HCEC 1CT (cell line): ENCODE measurements at places on chromosomes 5 and 9.

- DNase-seq: no peak
These were observed 140.3 kb downstream of the AOPEP start for GRCh38 chr9:94866770-94867169.

- no peak for DNase-seq
These were observed 305.7 kb downstream of the ENC1 start for GRCh38 chr5:74334762-74335384.

DNA sequence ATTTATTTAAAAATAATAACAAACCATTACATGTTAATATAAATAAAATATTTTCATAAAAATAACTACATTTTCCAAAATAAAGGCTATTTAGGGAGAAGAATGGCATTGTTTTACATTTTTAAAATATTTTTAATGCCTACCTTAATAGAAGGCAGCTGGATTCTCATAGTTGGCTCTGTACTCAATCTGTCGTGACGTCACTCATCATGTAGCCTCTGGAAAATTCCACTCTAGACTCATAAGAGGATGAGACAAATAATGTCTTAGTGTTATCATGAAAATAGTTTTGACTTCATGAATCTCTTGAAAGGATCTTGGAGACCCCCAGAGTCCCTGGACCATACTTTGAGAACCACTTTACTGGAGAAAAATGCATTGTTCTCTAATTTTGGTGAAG is 93.1 kb downstream of the NXNL2 start:
- peak; percentile 17 for DNase-seq

DNA sequence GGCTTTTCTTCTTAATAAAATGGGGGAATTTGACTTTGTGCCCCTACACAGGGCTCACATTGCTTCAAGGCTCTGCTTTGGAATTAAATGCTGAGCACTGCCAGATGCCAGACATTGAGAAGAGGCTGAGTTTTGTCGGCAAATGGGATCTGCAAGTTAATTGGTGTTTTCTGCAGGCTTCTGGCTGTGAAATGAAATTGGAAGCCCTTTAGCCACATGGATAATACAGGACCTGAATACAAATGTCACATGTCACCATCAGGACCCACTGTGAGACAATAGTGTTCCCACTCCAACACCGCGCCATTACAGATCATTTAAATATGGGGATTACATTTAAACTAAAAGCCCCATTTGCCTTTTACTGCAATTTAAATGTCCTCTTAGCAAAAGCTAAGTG is 164.4 kb downstream of the ZSWIM6 start:
- DNase-seq: no peak

DNA sequence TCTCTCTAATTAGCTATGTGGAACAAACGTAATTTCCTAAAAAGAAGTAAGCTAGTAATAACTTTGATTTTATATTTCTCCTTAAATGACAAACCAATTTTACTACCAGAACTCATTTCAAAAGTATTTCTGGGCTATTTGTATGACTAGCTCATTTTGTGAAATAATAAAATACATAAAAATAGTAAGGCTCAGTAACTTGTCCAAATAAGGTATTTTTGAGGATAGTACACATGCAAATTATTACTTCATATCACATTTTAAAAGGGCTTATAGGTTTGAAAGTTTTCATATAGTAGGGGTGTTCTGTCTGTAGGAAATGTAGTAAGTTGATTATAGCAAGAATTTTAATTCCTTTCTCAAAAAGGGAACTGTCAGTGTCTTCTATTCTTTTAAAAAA is 26.5 kb downstream of the C9orf85 start:
- peak; percentile 58 for DNase-seq

DNA sequence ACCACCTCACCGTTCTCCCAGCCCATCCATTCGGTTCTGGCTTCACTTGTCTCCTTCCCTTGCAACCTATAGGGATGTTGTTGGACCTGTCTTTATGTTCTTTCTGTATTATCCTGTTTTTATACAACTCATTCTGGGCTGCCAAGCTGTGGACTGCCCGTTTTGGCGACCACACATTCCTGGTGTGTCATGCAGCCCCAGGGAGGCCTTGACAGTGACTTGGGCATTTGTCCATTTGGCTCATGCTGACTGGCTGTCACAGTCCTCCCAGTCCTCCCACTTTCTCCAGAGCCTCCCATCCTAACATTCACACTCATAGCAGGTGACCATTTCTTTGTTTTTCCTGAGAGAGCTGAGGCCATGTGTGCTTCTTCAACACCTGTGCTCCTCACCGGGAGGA is 136.4 kb downstream of the SLF1 start:
- no peak for DNase-seq

- no peak for DNase-seq
These were observed 274.4 kb upstream of the SEMA6A start for GRCh38 chr5:116848954-116849581.

DNA sequence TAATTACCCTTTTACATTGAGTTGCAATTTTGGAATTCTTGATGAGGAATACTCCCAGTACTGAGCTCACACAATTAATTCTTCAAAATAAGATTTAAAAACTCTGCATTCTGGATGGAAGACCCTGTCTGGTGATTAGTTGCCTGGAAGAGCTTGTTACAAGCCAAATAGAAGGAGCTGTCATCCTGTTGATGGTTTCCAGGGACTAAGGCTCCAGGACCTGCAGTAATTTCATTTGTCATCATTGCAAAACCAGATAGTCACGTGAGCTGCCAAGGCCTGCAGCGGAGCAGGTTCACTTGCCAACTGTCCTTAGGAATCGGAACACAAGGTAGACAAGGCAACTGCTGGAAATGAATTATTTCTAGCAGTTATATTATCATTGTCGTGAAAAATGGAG is 597.7 kb downstream of the CCDC171 start:
- DNase-seq: no peak

GRCh38 chr9:88378317-88378716 is 9.9 kb upstream of the SPIN1 start:
- DNase-seq: peak; percentile 28

DNA sequence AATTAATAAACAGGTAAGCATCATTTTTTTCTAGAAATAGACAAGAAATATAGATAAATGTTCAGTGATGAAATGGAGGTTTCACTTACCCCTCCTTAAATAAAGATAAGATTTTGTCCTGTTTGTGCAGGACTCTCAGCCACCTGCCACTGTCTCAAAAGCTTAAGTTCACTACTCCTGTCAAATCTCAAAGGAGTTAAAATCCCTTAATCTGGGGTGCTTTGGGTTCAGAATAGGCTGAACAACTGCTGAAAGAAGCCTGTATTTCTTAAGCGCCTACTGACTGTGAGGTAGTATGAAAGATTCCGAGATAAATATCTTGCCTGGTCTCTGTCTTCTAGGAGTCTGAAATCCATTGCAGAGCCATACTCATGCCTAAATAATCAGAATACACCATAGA is 3.7 kb upstream of the BRINP1 start:
- DNase-seq: no peak

- no peak for DNase-seq
These were observed 25.5 kb upstream of the TIFAB start for GRCh38 chr5:135477613-135478066.

GRCh38 chr5:154260224-154260927 is 69.8 kb downstream of the GALNT10 start:
- DNase-seq: no peak

DNA sequence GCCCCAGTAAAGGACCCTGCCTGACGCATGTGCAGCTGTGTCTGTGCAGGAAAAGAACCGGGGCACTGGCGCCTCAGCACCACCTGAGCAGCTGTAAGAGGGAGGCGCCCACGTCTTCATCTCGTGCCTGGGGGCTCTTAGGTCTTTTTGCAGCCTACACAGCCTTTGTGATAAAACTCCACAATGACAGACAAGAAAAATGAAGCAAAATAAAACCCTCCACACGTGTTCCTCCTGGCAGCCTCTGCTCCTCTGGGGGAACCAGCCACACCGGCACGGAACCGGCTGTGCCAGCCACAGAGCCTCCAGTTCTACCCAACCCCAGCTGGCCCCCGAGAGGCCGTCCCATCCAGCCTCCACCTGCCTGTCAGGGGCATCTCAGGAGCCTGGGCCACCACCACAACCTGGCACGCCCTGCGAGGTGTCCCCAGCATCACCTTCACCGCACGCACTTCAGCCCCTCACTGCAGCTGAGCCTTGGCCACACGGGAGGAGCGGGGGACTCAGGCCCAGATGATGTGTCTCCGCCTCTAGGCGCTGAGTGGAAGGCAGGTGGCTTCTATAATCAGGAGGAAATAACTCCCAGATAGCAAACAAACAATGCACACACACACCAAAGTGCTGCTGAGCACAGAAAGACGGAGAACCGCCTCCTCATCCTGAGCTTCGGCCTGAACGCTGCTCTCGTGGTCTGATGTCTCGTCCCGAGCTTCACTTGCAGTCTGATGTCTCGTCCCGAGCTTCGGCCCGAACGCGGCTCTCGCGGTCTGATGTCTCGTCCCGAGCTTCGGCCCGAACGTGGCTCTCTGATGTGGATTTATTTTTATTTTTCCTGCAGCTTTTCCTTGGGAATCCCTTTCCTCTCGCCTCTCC is 28.6 kb upstream of the NSMF start:
- DNase-seq: no peak

DNA sequence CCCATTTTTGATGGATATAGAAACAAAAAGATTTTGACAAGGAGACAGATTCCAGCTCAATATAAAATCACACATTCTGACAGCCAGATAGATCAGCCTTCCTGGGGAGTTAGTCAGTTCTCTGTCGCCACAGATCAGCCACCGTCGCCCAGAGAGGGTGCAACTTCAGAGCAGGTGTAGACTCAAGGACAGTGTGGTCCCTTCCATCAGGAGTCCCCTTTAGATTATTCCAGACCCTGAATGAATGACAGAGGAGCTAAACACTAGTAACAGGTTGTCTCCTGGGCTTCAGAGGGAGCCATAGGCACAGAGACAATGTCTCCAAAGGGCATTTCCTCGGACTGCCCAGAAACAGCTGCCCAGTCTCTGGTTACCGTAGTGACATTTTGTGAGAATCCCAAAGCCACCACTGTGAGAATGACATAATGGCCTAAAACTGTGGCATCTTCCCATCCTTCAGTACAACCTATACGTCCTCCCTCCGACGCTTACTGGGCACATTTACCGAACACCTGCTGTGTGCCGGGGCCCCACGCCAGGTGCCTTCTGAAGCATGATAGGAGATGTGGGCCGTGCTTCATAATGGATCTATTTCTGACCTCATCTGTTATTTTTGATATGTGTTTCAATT is 47.4 kb upstream of the SLC2A8 start:
- DNase-seq: no peak

DNA sequence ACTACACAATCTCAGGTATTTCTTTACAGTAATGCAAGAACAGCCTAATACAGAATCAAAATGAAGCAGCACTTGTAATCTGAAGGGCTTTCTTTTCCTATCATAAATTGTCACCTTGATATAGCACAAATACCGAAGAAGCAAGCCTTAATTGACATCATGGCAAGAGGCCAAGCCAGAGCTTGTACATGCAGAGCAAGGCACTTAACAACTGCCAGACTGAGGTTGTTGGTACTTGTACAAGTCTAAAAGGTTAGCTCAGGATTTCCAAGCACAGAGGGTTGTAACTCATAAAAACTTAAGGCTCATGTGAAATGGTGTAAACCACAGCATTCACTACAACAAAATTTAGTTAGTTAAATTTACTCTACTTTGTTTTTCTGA is 158.8 kb upstream of the SPEF2 start:
- DNase-seq: no peak

- DNase-seq: no peak
These were observed 5.5 kb downstream of the NOL6 start for GRCh38 chr9:33468215-33468730.

DNA sequence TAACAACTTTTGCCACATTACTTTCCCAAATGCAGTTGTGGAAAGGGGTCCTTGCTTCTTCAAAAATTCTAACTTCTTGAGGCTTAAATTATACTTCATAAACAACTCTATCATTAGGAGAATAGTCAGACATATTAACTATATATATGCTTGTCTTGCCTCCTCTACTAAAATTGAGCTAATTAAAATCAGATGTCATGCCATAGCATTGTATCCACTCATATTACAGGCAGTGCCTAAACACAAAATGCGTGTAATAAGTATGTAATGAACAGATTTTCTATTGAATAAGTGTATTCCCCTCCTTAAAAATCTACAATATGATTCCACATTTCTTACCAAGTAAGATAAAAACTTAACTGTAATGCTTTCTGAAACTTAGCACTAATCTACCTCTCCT is 204.5 kb downstream of the PLK2 start:
- no peak for DNase-seq

- DNase-seq: no peak
These were observed 132.3 kb downstream of the MYO10 start for GRCh38 chr5:16803831-16804230.

DNA sequence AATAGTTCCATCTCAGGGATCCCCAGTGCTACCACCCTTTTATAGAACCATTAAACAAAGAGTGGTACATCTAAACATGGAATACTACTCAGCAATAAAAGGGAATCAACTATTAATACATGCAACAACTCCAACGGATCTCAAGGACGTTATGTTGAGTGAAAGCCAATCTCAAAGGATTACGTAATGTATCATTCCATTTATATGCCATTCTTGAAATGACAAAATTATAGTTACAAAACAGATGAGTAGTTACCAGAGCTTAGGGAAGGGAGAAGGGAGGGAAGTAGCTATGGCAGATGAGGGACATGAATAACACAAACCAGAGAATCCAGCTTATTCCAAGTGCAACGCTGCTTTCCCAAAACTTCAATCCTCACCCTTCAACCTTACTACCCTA is 69.5 kb downstream of the ACTL7B start:
- no peak for DNase-seq
